ENCODE measurements at places on chromosomes 2 and 18.

DNA sequence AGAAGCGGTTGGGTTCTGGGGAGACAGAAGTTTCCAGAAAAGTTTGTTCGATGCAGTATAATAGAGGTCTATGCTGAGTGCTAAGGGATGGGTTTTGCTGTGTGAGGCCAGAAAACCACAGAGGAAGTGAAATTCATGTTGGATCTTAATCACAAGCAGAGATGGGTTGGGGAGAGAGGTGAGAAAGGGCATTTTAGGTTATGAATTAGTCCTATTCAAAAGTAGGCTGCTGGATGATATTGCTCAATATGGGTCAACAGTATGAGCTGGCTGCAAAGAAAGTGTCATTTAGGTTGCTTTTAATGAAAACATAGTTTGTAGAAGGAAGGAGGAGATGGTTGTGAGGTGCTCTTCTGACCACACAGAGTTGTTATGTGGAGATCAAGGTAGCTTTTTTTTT lies 118.8 kb upstream of the LHCGR start:
- no peak for DNase-seq

DNA sequence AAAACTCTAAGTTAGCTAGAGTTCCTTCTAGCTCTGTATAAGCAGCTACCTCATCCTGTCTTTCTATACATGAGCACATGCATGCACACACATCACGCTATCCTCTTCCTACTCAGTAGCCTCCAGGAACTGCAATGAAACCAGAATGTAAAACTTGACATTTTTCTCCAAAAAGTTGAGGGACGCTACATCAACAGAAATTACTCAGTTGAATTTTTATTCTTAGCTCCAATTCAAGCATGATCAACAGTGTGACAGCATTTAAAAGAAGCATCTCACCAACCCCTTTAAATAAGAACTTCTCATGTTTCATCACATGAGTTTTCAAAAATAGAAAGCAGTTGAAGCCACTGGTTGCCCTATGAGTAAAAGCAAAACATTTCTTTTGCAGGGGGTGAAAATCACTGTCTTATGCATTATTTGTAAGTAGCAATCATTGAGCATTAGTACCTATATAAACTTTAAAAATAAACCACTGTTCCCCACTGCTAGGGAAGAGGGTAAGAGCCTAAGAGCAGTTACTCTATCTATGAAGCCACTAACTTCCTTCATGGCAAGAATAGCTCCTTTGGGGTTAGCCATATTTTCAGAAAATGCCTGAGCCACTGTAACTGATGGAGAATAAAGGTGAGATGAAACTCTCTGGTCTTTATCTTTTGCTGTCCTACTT lies 77.9 kb upstream of the ARL5A start:
- no peak for DNase-seq

GRCh38 chr2:101063352-101064124 lies 61.4 kb downstream of the RPL31 start:
- no peak for DNase-seq

- DNase-seq: no peak
Measured at GRCh38 chr2:20653695-20654534, 3.0 kb upstream of the HS1BP3 start.

DNA sequence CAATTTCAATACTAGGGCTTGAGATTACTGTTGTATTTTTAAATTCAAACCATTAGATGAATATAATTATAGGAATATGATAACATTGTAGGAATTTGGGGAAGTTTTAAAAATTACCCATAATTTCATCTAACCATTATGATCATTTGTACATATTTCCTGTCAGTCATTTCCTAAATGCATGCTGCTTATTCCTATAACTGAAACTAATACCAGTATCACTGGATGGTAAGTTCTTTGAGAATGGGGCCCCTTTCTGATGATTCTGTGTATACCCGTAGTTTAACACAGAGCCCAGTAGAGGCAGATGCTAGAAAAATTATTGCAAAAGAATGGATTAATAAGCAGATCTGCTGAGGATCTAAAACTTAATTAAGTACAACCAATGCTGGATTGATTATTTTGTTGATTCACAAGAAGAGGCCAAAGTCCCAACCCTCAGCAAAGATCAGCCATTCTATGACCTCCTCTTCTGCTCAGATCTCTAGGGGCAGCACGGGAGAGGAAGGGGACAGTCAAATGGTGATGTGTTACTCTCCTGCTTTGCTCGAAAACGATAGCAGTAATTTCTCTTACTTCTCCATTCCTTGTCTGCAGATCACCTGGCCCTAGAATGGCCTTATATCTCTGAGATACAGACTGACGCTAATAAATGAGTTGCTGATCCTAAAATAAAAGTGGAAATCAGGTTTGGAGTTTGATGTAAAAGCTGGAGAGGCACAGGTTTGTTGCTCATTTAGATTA lies 69.5 kb upstream of the PELI1 start:
- no peak for DNase-seq
